SHP77 (cell line): ENCODE measurements at places on chromosomes 7 and 10.

DNA sequence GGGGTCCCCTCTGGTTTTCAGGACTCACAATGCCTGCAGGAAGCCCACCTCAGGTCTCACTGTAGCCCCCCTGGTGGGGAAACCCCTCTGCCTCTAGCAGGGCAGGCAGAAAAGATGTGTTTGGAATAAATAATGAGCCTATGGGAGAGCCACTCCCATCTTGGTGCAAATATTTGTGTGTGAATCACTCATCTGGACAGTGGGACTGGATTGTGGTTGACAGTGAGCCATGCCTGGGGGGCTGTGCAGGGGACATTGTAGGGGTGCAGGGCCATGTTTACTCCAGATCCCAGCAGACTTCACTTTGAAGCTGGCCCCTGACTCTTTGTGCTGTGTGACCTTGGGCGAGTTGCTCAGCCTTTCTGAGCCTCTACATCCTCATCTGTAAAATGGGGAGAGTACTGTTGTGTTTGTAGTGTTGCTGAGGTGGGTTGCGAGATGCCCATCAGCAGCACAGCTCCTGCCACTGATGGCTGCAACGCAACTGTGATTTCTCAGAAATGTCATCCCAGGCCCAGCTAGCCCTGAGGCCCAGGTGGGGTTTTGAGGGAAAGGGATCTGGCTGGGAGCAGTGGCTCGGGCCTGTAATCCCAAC is 20.7 kb downstream of the GTF2IRD1 start:
- no peak for DNase-seq

GRCh38 chr7:23523486-23524075 is 8.2 kb downstream of the TRA2A start:
- no peak for DNase-seq

DNA sequence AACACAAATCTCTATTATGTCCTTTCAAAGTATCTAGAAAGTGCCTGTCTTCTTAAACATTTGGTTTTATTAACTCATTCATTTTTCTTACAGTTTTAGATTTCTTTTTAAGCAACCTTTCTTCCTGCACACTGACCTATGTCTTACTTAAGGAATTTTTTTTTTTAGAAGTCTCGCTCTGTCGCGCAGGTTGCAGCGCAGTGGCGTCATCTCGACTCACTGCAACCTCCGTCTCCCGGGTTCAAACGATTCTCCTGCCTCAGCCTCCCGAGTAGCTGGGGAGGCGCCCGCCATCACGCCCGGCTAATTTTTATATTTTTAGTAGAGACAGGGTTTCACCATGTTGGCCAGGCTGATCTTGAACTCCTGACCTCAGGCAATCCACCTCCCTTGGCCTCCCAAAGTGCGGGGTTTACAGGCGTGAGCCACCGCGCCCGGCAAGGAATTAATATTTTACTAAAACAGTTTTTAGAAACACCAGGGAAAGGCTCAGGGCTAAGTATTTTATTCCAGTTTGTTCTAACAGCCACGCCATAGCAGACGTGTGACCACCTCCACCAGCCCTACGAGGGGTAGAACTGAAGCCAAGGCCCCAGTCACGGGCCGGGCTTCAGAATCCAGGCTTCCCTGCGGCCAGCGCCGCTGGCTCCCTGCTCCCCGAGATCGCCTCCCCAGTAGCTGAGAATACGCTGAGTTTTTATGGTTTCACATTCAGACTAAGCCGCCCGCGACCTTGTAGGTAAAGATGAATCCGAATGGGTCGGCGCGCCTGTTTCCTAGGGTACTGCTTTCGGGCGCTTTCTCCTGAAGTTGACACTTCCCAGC is 941 bp upstream of the LUC7L2 start:
- no peak for DNase-seq

DNA sequence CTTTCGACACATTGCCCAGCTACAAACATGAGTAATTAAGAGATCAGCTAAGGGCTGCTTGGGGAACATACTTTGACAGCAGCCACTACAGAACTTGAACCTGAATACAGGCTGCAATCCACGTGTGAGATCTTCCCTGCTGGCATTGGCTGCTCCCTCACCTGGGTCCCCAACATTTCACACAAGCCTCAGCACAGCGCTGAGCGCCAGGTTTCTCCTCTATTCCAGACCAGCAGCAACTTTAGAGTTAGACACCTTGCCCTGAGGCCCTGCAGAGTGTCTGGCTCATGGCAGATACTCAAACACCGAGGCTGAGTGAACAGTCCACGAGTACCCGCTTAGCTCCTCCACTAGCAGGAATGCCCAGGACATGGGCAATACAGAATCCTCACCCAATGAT is 1.3 kb upstream of the WIPF3 start:
- DNase-seq = no peak

DNA sequence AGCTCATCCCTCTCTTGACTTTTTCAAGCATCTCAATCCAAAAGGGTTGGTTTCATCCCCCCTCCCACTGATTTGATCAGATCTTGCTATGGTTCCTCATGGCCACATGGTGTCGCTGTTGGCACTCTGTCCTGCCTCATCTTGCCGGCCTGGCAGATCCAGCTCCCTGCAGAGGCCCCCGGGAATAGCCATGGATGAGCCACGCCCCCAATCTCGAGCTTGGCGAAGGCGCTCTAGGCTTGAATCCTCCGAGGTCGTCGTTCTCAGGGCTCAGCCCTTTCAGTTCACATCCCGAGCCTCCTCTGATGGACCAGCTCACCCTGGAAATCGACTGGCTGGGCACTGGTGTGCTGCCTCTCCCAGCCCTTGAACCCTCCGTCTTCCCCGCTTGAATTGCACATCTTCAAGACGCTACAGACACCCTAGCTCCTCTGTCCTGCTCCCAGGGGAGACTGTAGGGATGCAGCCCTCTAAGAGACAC is 628.7 kb downstream of the TYW1 start:
- DNase-seq = peak; percentile 74

DNA sequence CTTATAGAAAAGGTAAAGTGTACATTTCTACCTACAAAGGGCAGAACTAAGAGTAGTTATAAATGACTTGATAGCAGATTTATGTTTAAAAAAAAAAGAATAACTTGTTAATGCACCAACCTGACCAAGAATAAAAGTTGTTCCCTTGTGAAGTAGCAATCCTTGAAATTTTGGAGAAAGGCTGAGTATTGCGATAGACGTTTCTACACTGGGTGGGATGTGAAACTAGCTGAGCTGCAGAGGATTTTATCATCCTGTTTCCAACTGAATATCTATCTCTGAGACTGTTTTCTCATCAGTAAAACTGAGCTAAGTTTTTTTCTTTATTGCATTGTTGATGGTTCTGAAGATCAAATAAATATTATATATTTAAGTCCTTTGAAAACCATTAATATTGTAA is 14.6 kb downstream of the MDFIC start:
- no peak for DNase-seq
